Hepatocyte (in vitro differentiated cells): ENCODE measurements at places on chromosomes 5 and 9.
A peak's percentile ranks its signal among the peaks of the same experiment; 100 is the strongest.

GRCh38 chr5:59712836-59713497 lies 180.6 kb downstream of the PDE4D start:
- DNase-seq = no peak

DNA sequence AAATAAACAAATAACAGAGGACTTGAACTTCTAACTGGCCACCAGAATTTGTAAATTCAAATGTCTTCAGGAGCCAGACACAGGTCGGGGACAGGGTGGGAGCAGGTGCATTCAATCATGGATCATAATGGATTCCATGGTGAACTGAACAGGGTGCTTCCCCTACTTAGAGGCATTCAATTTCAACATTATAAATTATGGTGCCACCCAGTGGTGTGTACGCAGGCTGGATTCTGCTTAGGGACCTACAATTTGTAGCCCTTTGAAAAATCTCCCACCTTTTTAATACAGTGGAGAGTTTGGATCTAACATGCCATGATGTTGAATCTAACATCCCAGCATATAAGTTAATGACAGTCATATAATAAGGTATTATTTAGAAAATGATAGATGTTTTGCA lies 22.3 kb downstream of the KLF9 start:
- no peak for DNase-seq

- DNase-seq = no peak
Measured at GRCh38 chr9:122821278-122821943, 7.0 kb downstream of the PDCL start.

DNA sequence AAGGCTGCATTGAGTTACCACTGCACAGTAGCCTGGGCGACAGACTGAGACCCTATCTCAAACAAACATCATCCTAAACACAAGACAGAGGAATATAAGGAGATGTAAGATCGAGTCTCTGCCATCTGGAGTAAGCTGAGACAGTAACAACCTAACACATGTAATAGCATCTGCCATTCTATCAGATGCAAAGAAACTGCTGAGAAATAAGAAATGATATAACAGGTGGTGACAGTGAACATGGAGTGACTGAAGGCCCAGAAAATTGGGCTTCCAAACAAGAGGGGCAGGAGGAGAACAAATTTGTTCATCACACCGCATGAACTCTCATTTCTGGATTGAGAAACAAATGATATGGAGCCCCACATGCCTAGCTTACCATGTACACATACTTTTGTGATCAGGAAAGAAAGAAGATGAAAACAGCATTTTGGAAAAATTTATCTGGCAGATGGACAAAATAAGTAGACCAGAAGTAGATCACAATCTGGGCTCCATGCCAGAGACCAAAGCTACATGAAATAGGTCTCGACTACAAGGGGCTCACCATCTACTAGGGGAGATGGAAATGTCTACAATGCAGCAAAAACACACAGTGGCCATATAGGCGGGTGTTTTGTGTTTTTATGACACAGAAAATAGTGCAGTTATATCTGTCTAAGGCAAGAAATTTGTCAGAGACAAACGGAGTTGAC lies 45.5 kb downstream of the ECPAS start:
- DNase-seq = no peak

DNA sequence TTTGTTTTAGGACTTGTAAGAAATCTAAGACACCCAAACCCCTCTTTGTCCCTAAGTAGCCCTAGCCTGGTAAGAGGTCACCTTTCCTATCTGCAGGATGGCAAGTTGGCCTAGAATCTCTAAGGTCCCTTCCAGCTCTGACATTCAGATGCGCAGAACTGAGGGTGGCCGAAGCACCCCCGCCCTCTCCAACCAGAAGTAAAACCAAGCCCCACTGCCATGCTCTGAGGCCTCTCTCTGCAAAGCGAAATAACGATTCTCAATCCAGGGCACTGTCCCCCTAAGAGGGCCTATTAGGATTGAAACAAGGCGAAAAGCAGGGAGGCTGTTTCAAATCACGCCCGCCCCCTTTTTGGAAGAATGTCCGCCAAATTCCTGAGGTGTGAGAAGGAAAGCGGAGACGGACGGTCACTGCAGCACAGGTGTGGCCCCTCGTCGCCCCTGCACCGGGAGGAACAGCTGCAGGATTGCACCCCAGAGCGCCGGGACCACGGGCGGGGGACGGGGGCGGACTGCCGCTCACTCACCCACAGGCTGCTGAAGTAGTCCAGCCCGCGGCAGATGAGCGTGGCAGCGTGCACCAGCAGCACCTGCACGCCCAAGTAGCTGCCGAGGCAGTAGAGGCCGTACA lies 824 bp downstream of the TMEM245 start:
- DNase-seq = peak; percentile 23
